ENCODE measurements at places on chromosomes 2 and 18.

DNA sequence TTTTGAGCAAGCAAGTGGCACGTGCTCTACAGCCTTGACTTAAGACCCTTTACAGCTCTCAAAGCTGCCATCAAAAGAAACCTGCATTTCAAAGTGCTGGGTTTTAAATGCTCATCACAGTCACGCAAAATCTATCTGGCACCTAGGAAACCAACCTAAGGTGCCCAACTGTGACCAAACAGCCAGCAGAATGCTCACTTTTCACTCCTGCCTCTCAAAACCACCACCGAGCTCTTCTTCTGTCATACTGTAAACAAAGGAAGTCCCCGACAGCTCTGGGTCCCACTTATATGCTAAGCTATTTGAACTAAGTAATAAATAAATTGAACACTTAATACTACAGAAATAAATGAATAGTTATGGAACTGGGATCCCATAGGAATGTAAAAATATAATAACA lies 33.6 kb downstream of the SATB2 start:
- no peak for DNase-seq

- DNase-seq: no peak
These were observed 92.5 kb downstream of the TGOLN2 start for GRCh38 chr2:85235281-85235680.

DNA sequence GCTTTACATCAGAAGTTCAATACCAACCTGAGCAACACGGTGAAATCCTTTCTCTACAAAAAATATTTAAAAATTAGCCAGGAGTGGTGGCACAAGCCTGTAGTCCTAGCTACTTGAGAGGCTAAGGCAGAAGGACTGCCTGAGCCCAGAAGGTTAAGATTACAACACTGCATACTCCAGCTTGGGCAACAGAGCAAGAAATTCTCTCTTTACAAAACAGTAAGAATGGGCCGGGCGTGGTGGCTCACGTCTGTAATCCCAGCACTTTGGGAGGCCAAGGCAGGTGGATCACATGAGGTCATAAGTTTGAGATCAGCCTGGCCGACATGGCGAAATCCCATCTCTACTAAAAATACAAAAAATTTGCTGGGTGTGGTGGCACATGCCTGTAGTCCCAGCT lies 113.2 kb downstream of the USP34 start:
- DNase-seq: no peak

DNA sequence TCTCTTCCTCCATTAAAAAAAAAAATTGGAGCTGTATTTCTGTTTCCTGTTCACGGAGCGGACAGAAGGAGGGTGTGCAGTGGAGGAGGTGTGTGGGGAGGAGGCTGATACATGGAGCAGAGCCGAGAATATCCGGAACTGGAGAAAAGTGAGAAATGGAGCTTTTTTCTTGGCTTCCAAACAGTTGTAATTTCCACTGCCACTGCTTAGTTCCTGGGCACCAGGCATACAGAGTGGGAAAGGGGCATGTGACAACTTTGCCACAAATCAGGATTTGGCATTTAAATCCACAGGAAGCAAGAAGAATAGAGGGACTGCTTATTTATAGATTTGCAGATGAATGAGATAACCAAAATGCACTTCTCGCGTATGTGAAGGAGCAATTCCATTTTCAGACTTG lies 71.2 kb downstream of the BCL11A start:
- DNase-seq: no peak

DNA sequence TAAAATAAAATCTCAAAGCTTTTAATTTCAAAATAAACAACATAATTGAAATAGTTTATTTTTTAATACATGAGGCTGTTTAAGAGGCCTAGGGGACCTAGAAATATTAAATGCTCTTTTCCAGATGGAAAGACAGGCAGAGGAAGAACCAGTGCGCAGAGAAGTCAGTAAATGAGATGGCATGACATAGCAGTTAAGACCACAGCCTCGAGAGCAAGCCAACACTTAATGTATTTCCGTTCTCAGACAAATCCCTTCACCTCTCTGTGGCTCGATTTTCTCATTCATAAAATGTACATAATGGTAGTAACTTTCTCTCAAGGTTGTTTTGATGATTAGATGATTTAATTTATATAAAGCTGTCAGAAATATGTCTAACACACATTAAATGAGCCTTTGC lies 405.1 kb upstream of the CWC22 start:
- no peak for DNase-seq

DNA sequence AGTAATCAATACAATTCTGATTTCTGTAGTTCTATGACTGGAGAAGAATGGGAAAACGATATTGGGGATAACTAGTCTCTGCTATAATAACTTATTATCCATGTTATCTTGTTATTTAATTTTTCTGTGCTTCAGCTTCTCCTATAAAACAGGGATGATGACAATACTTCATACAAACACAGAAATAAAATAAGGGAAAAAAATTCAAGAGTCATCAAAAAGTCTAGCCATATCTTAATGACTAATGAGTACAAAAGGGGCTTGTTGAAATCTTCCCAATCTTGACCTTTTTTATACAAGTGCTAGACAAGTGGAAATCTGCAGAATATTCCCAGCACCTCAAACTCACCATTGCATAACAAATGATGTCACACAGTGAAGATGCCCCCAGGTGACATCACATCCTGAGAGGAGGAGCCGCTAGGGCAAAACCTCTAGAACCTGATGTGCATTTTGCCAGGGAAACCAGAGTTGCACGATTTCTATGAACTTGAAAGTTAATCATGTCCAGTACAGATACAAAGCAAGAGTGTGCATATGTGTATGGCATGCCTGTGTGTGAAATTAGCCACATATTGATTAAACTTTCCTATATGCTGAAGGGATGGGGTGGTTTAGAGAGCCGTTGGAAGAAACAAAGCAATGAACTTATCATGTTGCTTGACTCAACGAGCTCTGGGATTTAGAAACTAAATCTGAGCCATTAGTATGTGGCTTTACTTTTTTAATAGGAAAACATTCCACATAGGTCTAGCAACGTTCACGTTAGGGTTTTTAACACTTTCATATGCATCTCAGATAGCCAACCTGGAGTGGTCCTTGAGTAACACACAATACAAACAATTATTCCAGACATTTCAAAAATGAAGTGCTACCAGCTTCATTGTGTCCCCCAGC lies 278.9 kb downstream of the SLC4A3 start:
- no peak for DNase-seq

DNA sequence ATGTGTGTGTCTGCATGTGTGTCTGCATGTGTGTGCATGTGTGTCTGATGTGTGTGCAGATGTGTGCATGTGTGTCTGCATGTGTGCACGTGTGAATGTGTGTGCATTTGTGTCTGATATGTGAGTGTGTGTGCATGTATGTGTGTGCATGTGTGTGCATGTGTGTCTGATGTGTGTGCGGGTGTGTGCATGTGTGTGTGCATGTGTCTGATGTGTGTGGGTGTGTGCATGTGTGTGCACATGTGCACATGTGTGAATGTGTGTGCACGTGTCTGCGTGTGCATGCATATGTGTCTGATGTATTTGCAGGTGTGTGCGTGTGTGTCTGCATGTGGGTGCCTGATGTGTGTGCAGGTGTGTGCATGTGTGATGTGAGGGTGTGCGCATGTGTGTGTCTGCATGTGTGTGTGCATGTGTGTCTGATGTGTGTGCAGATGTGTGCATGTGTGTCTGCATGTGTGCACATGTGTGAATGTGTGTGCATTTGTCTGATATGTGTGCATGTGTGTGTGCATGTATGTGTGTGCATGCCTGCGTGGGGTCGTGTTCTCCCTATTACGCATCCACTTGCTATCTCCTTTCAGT lies 470.1 kb upstream of the HS6ST1 start:
- no peak for DNase-seq

GRCh38 chr2:148979919-148980277 lies 58.6 kb upstream of the LYPD6B start:
- no peak for DNase-seq

DNA sequence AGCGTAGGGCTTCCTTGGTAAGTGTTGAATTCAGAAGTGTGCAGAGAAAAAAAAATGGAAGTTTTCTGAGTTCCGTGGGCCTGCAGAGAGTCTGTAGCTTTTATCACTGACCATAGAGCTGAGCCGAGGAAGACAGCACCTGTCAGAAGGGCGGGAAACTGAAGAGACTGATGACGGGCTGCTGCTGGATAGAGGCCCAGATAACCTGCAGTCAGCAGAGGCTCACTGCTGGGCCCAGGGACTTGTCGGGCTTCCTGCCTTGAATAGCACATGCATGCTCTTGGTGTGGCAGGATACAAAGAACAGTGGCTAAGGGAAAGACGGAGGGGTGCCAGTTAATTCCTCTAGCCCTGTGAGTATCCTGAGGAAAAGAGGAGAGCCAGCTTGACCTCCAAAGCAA lies 166.4 kb downstream of the MGAT5 start:
- DNase-seq: no peak
